ENCODE measurements at places on chromosomes 4 and X.

DNA sequence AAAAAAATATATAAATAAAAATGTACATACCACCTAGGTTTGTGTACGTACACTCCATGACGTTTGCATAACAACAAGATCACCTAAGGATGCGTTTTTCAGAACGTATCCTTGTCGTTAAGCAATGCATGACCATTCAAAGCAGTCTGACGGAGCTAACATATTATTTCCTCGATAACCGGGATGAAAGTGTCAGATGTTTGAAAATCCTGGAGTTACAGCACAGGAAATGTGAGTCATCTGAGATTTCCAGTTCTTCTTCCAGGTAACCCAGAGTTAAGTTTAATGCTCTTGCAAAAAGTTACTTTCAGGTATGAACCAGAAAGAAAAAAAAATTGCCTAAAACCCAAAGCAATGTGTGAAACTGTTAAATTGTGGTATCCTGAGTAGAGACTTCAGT lies 107.9 kb downstream of the LDB2 start:
- no peak for DNase-seq

- no peak for DNase-seq
Measured at GRCh38 chrX:107658660-107659059, 30.4 kb downstream of the PRPS1 start.

DNA sequence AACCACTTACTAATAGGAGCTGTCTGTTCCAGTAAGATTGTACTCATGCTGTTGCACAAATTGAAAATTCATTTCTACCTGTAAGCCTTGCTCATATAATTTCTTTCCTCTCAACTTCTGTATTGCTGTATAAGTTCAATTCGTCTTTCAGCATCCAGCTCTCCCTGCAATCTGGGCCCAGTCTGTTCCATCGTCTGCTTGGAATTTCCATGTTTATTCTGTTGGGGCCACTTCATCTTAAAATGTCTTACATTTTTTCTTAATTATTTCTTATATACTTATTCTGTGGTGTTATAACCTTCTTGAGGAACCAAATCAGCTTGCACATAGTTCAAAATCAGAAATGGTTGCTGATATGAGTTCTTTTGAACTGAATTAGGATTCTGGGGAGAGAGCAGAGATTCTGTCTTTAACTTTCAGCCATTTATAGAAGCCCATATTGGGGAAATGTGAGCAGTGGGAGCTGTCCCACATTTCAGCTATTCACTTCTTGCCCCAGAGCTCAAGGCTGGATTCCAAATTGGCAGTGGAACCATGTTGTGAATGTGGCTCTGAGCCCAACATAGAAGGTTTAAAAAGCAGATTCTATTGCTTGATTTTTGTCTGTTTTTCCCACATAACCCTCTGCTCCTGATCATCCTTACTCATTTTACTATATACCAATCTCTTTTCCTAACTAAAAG lies 291.9 kb downstream of the BMPR1B start:
- DNase-seq = peak; percentile 24

- no peak for DNase-seq
Measured at GRCh38 chr4:162684998-162685397, 481.7 kb downstream of the NAF1 start.

DNA sequence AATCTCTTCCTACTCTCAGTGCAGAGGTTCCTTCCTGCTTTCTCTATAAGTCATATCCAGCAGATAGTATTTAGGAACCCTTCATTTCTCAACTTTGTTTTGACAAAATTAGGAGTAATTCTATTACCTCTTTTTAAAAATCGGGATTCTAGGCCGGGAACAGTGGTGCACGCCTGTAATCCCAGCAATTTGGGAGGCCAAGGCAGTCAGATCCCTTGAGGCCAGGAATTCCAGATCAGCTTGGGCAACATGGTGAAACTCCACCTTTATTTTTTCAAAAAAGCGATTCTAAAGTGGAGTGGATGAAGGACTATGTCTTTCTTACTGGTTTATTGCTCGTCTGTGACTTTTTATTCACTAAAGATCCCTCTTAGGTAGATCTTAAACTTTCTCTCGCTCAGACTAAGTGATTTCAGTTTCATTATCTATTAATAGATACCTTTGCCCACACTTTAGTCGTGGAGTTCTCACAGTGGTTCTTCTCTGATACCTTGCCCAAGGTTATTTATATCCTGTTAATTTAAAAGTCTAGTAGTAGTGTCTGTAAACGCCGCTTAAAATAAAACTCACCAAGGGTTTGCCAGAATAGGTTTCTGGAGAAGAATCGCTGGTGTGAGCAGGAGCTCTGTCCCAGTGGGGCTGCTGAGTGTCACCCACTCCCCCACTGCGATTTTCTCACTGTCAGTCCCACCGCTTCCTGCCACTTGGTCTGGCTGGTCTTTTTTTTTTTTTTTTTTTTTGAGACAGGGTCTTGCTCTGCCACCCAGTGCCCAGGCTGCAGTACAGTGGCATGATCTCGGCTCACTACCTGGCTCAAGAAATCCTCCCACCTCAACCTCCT lies 27.0 kb upstream of the TMEM131L start:
- DNase-seq = no peak

GRCh38 chr4:31375936-31376335 lies 655.8 kb downstream of the PCDH7 start:
- no peak for DNase-seq

DNA sequence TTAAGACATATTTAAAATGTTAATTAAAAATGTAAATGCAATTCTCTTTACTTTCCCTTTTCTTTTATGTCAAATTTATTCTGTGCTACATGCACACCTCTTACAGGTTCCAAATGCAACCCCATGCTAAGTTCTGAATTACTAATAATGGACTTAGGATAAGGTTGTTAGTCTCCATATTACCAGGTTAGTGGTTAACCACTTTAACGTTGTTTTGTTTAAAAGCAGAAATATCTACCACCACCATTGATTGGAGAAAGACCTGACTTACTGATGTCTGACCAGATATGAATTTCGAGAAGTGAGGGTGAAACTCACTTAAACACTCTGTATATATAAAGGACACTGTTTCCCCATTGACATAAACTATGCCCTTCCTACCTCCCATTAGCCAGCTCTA lies 6.9 kb upstream of the TRPC3 start:
- DNase-seq = no peak

GRCh38 chr4:27398631-27399310 lies 538.1 kb downstream of the STIM2 start:
- DNase-seq = no peak

DNA sequence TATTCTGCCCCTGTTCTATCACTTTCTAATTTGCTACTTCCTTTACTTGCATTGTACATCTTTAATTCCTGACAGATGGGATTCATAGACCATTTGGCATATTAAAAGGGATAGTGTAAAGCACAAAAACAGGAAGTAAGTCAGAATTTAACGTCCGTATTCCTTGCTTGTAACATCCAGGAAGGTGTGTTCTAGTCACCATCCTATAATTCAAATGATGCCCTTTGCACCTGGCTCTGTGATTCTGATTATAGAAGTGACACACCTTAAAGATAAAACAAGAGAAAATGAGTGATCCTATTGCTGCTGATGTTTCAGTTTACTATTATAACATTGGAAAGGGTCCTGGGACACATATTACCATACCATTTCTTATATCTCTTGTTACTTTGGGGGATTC lies 238.7 kb upstream of the NR3C2 start:
- DNase-seq = no peak

- DNase-seq = no peak
Measured at GRCh38 chr4:7463566-7464258, 29.0 kb upstream of the PSAPL1 start.

DNA sequence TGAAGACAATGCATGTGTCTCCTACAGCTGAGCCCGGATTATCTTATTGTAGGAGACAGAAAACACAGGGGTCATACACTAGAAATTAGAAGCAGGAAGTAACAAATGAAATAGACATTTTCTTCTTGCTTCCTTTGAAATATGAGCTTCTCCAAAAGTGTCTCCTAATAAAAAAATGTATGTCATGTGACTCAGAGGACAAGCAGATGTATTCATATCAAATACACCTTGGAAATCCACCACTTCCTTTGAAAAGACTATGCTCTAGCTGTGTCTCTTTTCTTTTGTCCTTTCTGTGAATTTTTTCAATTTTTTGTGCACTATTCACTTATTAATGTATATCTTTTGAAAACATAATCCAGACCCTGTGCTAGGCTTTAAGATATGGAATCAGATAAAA lies 1906.2 kb downstream of the C4orf33 start:
- DNase-seq = no peak

- no peak for DNase-seq
Measured at GRCh38 chrX:118216509-118216908, 99.9 kb upstream of the KLHL13 start.

- DNase-seq = no peak
Measured at GRCh38 chr4:186650401-186651180, 73.1 kb downstream of the FAT1 start.

DNA sequence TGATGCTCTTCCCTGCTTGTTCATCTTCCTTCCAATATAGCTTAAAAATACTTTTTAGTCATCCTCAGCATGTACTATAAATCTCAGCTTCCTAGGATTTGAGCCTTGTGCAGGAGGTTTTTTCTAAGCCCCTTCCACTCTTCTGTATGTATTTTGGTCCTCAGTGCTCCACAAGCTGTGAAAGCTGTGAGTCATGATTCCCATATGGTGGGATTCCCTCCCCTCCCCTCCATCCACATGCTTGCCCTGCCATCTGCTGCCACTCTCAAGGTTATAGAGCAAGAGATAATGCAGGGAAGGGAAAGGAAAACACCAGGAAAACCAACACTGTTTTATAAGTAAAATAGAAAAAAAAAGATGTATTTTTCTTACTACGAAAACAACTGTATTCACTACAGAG lies 58.5 kb upstream of the AP1S2 start:
- DNase-seq = no peak

- DNase-seq = peak; percentile 43
Measured at GRCh38 chr4:123966990-123967769, 570.6 kb downstream of the SPRY1 start.

DNA sequence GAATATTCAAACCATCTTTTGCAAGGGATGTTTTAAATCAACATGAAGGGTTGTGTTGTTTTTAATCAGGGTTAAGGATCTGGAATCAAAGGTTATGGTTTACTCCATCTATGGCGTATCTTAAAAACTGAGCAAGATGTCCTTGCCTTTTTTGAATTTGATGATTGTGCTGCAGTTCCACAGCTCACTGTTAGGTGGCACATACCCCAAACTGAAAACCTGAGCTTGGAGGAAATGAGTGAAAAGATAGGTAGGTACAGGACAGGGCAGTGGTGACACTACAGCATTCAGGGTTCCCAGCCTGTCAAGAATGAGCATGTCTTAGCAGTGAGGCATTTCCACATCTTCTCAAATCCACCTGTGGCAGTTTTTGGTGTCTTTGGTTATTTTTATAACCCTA lies 13.1 kb upstream of the EOLA1 start:
- DNase-seq = no peak

GRCh38 chr4:185991770-185992169 lies 77.2 kb upstream of the TLR3 start:
- DNase-seq = no peak

DNA sequence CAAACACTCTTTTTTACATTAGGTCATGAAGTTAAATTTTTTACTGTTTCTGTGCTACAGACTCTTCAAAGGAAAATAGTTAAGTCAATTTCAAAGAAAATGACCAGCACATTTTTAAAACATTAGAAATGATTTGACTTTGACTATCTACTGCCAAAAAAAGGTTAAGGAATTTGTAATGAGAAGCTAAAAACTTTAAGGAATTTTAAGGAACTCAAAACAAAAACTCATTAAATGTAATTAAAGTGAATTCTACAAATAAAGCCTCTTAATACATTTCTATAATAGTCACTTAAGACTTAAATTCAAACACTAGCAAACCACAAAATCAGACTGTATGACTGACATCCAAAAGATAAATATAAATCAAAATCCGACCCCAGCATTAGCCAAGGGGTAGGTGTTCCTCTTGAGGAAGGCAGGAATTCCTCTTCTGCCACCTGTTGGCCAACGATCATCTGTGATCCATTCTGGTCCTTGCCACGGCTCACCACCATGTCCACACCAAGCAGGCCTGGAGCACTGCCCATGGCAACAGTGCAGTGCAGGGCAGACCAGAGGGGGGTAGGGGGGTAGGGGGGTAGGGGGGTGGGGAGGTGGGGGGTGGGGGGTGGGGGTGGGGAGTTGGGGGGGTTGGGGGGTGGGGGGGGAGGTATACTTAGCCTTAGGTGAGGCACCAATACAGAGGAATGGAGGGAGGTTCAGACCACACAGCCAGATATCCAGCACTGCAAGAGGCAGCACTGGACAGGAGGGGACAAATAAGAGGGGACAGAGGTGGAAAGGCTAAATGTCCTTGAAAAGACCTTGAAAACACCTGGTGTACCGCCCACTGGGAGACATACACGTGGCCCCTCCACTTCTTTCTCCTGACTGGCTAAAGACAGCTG lies 287.4 kb downstream of the CHIC1 start:
- DNase-seq = peak; percentile 17

GRCh38 chr4:14176613-14177012 lies 549.1 kb upstream of the BOD1L1 start:
- no peak for DNase-seq

GRCh38 chr4:140296335-140297220 lies 76.9 kb upstream of the SCOC start:
- DNase-seq = peak; percentile 80

- DNase-seq = no peak
Measured at GRCh38 chr4:15202481-15202880, 200.2 kb downstream of the CPEB2 start.

DNA sequence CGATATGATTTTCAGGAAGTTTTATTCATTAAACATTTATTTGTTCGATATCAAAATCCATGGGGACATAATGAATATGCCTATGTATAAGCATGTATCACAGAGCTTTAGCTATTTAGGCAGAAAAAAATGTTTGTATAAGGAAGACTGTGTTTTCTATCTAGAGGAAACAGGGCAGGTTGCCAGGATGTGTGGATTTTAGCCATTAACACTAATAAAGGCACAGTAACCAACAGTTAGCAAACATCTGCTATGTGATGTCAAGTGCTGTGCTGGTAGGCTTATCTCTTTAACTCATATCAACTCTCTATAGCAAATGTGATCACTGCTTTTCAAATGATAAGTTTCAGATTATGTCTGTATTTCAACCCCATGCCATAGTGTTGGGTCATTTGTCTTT lies 708.9 kb upstream of the HS3ST1 start:
- no peak for DNase-seq

DNA sequence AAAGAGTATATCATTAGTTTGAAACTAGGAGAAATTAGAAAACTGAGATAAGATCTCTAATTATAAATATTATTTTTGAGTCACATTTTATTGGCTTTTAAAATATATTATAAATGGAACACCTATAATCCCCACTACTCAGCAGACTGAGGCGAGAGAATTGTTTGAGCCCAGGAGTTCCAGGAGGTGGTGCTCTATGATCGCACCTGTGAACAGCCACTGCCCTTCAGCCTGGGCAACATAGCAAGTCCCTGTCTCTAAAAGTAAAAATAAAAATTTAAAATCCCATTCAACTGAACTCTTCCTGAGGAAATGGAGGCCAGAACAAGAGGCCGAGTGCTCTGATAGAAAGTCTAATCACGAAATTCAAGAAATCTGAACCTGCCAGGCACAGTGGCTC lies 6.3 kb upstream of the C4orf36 start:
- no peak for DNase-seq

GRCh38 chrX:46376246-46376885 lies 168.9 kb downstream of the ZNF674 start:
- DNase-seq = peak; percentile 37

GRCh38 chrX:16566571-16566970 lies 83.4 kb upstream of the S100G start:
- no peak for DNase-seq

- no peak for DNase-seq
Measured at GRCh38 chr4:68907245-68907644, 44.4 kb downstream of the UGT2A3 start.

Data from fibroblast of the conjunctiva (primary cell).